ENCODE measurements at places on chromosomes 7 and 10.

GRCh38 chr10:82887488-82887887, 1012.5 kb downstream of the NRG3 start:
- DNase-seq = no peak

- no peak for DNase-seq
Observed at GRCh38 chr7:104206841-104207240, 972 bp downstream of the ORC5 start.

GRCh38 chr10:14476006-14476405, 145.3 kb upstream of the FRMD4A start:
- no peak for DNase-seq

- no peak for DNase-seq
Observed at GRCh38 chr10:33674491-33674890, 340.0 kb upstream of the NRP1 start.

GRCh38 chr7:95303013-95303905, 21.1 kb downstream of the PON1 start:
- DNase-seq = no peak
